ENCODE measurements at places on chromosomes 12 and 14.

DNA sequence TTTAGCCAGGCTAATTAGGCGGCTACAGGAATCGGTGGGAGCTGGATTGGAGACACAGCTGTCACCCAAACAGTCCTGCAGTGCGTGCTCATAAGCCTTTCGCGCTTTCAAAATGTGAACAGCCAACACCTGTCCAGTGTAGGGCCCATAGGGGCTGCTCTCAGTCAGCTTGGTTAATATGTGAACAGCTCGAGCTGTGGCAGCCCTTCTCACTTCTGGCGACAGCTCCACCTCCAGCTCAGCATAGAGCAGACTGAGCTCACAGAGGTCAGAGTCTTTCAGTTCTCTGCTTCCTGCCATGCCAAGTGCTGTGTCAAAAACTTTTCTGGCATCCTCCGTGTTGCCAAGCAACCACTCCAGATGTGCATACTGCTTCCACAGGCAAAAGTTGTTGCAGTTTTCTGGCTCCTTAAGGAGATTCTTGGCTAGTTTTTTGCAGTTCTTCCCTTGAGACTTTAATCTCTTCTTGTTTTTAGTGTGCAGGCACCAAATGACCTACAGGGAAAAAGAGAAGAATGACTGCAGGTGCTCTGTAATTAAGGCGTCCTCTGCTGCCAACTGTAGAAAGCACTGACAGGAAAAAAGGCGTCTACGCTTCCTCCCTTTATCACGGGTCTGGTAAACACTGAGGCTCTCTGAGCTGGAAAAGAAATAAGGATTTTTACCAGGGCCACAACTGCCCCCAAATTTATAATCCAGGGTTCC, 32.5 kb downstream of the PSMC1 start:
- no peaks in the 10 kb centered on the region for H3K36me3 ChIP-seq
- H3K4me3 ChIP-seq: no peak overlapping the region
- DNase-seq: no peak
- H3K27me3 ChIP-seq: no peaks in the 10 kb centered on the region

DNA sequence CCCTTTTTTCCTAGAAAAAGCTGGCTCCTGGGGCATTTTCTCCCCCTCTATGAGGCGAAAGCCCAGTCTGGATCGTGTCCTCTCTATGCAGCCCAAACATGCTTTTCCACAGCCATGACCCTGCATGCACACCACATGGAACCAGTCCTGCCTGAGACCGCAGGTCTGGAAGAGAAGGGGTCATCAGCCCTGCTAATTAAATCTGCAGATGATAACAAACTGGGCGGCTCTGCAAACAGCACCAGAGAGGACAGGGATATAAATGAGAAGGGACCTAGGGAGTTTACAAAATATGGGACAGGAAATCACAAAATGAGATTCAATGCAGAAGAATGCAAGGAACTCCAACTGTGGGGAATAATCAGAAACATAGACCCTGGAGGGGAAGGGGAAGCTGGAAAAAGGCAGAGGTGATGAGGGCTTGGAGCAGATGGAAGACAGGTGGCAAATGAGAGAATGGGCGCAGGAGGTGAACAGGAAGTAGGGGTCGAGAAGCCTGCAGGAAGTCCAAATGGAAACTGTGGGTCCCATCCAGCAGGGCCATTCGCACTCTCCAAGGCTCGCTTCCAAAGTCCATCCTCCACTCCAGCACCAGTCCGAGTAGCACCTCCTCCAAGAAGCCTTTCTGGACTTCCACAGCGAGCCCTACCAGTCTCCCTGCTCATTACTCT, 76.3 kb downstream of the ANO2 start:
- no peak overlapping the region for H3K4me3 ChIP-seq
- H3K27ac ChIP-seq: peak overlapping the region; percentile 73
- H3K36me3 ChIP-seq: no peaks in the 10 kb centered on the region
- no peak for DNase-seq

- H3K4me1 ChIP-seq: peaks cover 32% of the 10 kb centered on the region
- H3K27ac ChIP-seq: peak within 1 kb of the TSS; percentile 97
- DNase-seq: peak; percentile 34
Observed at GRCh38 chr12:132761032-132761920, at the start of gene ANKLE2. TSS of gene ANKLE2 (minus strand) at chr12:132761832. CDS start at chr12:132761798, 34 bp downstream.

DNA sequence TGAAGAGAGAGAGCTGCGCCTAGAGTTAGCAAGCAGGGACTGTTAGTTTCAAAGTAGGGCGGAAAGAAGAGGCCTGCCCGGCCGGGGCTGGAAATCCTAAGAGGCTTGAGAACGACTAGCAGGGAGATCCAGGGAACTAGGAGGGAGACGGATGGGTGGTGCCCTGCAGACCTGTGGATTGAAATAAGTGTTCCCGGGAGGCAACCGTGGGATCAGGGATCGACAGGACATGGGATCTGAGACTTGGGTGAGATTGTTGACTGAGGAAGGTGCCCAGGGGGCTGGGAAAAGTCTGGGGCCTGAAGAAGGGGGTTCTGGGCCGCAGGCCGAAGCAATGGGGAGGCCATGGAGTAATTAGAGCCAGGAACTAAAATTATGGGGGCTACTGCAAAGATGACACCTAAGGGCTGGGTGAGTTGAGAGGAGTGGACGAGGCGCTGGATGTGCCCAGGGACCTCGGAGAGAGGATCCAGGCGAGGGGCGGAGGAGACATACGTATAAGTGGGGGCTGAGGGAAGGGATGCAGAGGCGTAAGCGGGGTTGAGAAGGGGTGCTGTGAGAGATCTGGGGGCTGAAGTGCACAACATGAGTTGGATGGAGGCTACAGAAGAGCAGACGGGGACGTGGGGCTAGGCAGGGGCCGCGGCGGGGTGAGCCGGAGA, 635 bp downstream of the LTA4H start:
- H3K4me3 ChIP-seq: no peak overlapping the region
- no peaks in the 10 kb centered on the region for H3K36me3 ChIP-seq
- H3K27me3 ChIP-seq: no peaks in the 10 kb centered on the region

GRCh38 chr12:111011999-111012600, 91.7 kb upstream of the MYL2 start:
- no peak for DNase-seq
- no peak overlapping the region for H3K4me3 ChIP-seq
- H3K27ac ChIP-seq: no peak overlapping the region
- H3K36me3 ChIP-seq: peaks cover 31% of the 10 kb centered on the region
- peaks cover 43% of the 10 kb centered on the region for H3K27me3 ChIP-seq

DNA sequence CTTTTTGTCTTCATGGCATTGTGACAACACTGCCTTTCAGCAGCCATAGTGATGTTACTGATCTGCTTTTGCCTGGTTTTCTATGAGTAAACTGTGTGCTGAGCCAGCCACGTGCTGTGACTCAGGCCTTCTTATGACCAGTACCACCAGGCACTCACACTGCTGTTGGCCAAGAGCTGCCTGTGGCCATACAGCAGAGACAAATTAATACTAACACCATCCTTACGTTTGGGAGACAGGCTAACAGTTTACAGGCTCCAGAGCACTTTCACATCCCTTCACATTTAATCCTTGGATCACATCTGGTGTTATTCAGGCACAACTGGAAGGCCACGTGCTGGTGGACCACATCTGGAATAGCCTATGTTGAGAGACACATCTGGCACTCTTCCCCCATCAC, 377.9 kb downstream of the CCDC91 start:
- H3K4me3 ChIP-seq: no peak overlapping the region
- no peaks in the 10 kb centered on the region for H3K4me1 ChIP-seq
- H3K27me3 ChIP-seq: no peaks in the 10 kb centered on the region
- no peak for DNase-seq
- no peaks in the 10 kb centered on the region for H3K36me3 ChIP-seq

All from naive thymus-derived CD8-positive, alpha-beta T cell (primary cell).